ENCODE measurements at places on chromosomes 4 and X.

GRCh38 chr4:22730021-22730420 lies 37.3 kb downstream of the GBA3 start:
- no peak for DNase-seq

- peak; percentile 77 for DNase-seq
Observed at GRCh38 chrX:48071064-48071985, at the start of gene ZNF630. ZNF630 (minus strand) TSS chrX:48071640; CDS start chrX:48066886, 4,754 bp downstream.

DNA sequence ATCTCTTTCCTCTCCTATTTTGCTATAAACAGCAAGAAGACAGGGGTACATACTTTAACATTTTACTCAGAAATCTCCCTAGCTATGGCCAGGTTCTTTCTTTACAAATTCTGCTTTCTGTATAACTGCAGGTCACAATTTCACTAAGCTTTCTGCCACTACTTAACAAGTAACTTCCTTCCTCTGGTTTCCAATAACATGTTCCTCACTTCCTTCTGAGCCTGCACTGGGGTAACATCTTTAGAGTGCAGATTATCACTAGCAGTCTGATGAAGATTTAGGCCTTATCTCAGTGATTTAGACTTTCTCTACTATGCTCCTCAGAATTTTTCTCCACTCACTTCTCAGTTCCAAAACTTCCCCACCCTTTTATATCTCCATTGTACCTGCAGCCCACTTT lies 1930.5 kb upstream of the AGA start:
- no peak for DNase-seq

DNA sequence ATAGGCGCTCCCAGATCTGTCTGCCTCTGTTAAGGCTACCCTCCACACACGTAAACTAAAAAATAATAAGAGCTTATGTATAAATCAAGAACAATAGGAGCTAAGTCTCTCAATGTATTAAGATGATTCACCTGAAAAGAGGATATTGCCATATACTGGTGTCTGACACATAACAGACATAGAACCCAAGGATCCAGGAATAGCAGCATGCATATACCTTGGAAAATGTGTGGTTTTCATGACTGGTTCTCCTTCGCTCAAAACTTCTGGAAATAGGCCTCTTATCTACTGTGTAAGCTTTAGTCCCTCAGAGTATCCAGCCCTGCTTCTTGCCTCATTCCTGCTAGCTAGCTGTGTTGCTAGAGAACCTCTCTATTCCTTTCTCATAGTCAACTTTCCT lies 203.7 kb upstream of the SLITRK2 start:
- no peak for DNase-seq

DNA sequence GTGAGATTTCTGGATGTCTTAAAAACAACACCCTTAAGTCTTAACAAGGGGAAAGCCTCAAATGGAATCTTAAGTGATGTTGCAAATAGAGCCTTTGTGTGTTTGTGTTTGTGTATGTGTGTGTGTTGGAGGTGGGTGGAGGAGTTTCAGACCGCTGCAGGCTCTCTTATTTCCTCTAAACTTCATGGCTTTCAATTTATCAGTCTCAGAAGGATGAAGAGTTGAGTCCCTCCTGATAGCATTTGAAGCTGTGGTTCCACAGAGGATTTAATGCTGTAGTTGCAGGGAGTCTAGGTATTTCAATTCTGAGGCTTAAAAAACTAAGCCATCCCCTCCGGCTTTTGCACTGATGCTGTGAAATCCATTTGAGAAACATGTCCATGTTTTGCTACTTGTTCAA lies 4.3 kb upstream of the AGA start:
- DNase-seq, result no peak

DNA sequence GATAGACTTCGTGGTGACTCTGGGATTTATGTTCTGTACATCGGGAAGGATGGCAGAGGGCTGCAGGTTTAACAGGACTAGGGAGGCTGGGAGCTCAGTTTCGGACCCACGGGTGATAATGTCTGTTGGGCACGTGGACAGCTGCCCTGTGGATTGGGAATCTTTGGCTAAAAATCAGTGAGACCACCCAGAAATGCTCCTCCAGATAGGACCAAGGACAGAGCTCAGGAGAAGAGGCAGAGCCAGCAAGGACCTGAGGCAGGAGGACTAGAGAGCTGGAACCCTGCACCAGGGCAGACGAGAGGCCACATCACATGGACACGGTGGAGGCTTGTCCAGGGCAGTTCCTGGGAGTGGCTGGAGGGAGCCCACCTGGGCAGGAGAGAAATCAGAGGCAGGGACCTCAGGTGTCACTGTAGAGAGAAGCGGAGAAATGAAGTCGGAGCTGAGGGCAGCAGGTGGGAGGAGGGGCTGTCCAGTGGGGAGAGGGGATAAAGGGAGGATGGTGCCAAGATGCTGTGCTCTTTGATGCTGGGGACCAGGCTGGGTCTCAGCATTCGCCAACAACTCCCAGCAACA lies 79.2 kb downstream of the CPZ start:
- DNase-seq, result no peak

GRCh38 chr4:2402048-2402842 lies 16.2 kb downstream of the ZFYVE28 start:
- DNase-seq, result peak; percentile 50

DNA sequence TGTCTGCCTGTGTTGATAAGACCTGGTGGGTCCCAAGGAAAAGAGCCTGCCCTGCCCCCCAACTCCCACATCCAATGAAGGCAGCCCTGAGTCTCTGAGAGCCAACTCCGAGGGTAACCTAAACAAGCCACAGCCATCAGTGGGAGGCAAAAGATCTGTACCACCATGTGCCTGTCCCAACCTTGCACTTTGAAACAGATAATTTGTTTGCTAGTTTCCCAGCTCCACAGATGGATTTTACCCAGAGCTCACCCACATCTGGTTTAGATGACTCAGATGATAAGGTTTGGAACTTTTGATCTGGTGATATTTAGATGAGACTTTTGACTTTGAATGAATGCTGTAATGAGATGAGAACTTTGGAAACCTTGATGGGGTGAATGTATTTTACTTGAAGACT lies 246.0 kb upstream of the PSAPL1 start:
- DNase-seq, result no peak

DNA sequence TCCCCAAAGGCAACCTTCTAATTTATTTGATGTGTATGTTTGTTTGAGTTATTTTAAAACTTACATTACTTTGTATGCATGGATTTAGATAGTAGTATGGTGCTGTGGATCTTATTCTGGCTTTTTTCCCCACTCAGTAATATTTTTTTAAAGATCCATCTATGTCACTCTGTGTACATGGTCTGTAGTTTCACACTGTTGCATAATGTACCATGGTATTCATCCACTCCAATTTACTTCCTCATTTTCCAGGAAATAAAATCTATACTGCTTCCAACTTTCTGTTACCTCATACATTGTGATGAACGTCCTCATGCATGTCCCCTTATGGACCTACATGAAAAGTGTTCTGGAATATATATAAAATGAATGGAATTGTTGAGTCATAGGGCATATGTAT lies 17.6 kb downstream of the ARMCX2 start:
- no peak for DNase-seq

GRCh38 chr4:20831746-20832145 lies 131.5 kb downstream of the PACRGL start:
- no peak for DNase-seq

GRCh38 chrX:74814681-74815080 lies 110.6 kb downstream of the NEXMIF start:
- DNase-seq, result no peak

- DNase-seq, result no peak
Observed at GRCh38 chr4:76634220-76634619, 199.2 kb downstream of the SHROOM3 start.

GRCh38 chrX:9456250-9457074 lies 8.4 kb upstream of the TBL1X start:
- peak; percentile 49 for DNase-seq

Measured in activated CD4-positive, alpha-beta T cell treated with anti-CD3 and anti-CD28 coated beads for 36 hours (primary cell).